Mucosa of gallbladder (tissue), 1 donor: ENCODE measurements at places on chromosomes 5 and 9. TPM values are rescaled to one million over a fixed set of nuclear protein-coding genes. Genes with fewer than 3 reads are reported as not detected.

GRCh38 chr9:121651008-121651294 lies 483 bp upstream of the DAB2IP start:
- DNase-seq: no peak

DNA sequence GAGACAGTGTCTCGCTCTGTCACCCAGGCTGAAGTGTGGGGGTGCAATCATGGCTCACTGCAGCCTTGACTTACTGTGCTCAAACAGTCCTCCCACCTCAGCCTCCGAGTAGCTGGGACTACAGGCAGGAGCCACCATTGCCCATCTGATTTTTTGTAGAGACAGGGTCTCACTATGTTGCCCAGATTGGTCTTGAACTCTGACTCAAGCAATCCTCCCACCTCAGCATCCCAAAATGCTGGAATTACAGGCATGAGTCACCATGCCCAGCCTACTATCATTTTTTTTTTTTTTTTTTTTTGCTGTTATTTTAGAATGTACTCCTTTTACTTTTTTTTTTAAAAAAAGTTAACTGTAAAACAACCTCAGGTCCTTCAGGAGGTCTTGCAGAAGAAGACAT lies 449.0 kb downstream of the CCDC171 start:
- DNase-seq: no peak

DNA sequence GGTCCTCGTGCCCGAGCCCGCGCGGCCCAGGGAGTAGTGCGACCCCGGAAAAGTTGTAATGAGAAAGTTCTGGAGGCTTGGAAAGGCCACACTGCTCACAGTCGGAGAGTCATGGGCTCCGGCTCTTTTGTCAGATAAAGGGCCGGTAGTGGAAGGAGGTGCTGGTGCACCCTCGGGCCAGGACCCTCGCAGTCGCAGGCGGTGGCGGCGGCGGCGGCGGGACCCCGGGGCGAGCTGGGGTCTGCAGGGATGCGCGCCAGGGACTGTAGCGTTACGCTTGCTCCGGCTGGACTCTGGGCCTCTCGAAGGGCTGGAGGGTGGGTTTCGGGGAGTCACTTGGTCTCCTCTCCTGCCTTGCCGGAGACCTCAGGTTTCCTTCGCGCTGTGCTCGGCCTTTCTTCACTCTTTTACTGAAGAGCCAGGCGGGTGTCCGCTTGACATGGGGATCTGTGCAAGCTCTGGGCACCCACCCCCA lies 1.5 kb downstream of the RORB start:
- no peak for DNase-seq

DNA sequence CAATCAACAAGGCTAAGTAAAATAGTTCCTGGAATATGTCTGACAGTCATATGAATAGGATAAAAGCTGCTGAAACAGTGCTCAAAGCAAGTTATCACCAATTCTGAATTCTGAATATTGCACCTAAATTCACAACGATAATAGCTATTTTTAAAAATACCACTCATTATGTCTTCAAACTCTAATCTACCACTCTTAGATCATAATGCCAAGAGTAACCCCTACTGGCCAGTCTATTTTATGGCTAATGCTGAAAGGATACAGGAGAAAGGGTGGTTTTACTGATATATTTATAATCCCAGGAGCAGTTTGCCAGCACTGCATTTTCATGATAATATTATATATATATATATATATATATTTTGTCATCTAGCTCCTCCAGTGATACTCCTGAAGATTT lies 232.8 kb downstream of the PDE4D start:
- DNase-seq: no peak

ZNF618 gene
- 26.6 TPM for total RNA-seq

ELOVL7 gene
- total RNA-seq: 66.8 TPM

DNA sequence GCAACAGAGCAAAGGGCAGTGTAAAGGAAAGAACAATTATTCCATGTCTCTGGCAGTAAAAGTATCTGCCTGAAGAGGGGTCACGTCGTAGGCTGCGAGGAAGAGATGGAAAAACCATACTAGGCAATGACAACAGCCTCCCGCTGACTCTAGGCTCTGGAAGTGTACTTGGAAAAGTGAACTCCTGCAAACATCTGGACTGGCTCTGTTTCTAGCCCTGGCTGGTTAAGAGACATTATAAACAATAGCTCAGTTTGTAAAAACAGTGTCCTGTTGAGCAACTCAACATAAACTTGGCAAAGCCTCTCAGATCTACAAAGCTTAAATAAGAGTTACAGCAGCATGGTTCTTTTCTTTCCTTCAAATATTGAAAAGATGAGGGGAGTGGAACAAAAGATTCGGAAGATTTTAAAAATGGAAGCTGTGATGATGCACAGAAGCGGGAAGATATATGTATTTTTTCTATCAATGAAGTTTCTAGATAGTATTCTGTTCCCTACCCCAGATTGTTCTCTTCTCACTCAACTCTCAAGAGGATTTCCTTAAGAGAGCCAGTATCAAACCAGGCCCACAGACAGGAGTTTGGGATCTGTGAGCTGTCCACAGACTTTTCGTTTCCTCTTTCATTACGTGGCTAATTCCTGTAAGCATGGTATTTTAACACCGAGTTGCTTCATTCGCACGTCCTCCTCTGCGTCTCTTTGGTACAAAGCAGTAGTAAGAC lies 79.4 kb downstream of the SPTLC1 start:
- DNase-seq: peak; percentile 62

GAPT gene
- total RNA-seq: 4.7 TPM
